ENCODE measurements at places on chromosomes 6 and 20. TPM values are rescaled to one million over a fixed set of nuclear protein-coding genes. Genes with fewer than 3 reads are reported as not detected.
A peak's percentile ranks its signal among the peaks of the same experiment; 100 is the strongest.

DNA sequence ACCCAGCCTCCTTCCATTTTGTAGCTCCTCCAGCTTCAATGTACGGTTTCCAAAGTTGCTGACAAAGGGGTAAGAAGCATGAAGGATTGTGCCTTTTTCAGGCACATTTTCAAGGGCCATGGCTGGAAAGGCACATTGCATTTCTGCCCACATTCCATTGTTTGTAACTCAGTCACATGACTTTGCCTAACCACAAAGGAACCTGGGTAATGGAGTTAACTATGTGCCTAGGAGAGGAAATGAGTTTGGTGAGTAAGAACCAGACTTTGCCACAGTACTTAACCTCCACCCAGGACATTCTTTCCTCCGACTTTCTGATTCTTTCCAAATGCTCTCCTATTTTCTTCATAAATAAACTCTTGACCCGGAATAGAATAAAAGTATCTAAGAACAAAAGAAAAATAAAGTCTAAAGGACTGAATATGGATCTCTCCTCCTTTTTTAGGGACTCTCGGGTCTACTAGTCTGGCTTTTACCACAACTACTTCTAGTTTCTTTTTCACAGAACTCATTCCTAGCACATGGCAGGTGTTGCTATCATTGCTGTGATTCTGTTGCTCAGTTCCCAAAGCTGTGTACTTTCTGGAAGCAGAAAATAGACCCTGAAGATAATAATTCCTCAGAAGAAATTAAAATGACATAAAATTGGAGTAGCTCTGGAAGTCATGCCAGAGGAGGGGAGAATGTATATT, 81.5 kb upstream of the ISM1 start:
- no peaks in the 10 kb centered on the region for H3K4me1 ChIP-seq
- H3K27ac ChIP-seq: no peak overlapping the region
- no peaks in the 10 kb centered on the region for H3K27me3 ChIP-seq
- H3K4me3 ChIP-seq: no peak overlapping the region
- no peaks in the 10 kb centered on the region for H3K36me3 ChIP-seq

The TREML1 gene
- total RNA-seq: 0.32 TPM

DNA sequence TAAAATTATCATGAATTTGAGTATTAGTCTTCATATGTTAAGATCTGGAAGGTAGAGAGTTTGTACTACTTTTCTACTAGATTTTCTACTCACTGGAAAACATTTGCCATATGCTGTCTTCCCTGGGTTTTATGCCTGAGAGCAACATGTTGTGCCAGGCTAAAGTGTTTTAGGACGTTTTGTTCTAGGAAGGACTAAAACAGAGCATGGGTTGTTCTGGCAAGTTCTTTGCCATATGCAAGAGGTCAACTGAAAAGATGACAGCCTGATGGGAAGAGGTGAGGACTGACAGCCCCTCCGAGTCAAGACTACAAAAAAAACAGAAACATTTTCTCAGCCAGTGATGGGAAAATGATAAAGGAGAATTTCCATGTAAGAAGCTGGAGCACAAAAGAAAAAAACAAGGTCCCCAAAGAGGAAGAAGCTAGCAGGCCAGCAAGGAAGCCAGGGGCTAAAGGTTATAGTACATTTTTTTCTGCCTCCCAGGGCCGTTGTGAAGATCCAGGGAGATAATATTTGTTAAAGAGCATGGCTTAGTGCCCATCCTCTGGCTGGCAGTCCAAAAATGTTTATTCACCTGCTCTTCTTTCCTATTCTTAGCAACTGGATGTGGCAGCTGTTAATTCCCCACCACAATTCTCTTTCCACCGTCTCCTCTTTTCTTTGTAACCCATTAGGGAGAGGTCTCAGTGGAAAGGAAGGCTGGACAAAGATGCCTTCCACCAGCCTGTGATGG, 7.8 kb downstream of the SCGN start:
- DNase-seq: no peak
- no peaks in the 10 kb centered on the region for H3K36me3 ChIP-seq
- no peak overlapping the region for H3K27ac ChIP-seq
- H3K4me3 ChIP-seq: no peak overlapping the region
- H3K4me1 ChIP-seq: no peaks in the 10 kb centered on the region

GRCh38 chr6:91669154-91669870, 1082.4 kb upstream of the MAP3K7 start:
- H3K4me1 ChIP-seq: no peaks in the 10 kb centered on the region
- H3K4me3 ChIP-seq: no peak overlapping the region
- H3K36me3 ChIP-seq: no peaks in the 10 kb centered on the region
- no peak overlapping the region for H3K27ac ChIP-seq
- H3K27me3 ChIP-seq: no peaks in the 10 kb centered on the region

GRCh38 chr6:15378866-15379265, 133.0 kb downstream of the JARID2 start:
- no peak overlapping the region for H3K4me3 ChIP-seq
- H3K36me3 ChIP-seq: no peaks in the 10 kb centered on the region
- no peaks in the 10 kb centered on the region for H3K27me3 ChIP-seq
- no peak overlapping the region for H3K27ac ChIP-seq

DNA sequence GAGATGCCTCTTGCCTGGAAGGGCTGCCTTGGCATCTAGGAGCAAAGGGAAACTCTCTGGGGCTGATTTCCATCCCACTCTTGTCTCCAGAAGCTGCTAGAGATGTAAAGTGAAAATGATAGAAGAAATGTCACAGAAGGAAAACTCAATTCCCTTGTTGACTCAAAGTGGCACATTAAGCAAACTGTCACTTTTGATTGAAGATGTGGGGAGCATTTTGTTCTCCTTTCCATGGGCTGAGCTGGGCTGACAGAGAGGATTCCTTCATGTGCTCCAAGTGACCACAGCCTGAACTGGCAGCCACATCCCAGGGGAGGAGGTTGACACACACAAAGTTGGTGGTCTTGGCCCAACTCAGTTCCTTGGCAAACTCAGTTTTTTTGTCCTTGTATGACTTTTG, 9.8 kb downstream of the GPR31 start:
- no peak overlapping the region for H3K27ac ChIP-seq
- H3K4me3 ChIP-seq: no peak overlapping the region
- H3K27me3 ChIP-seq: peaks cover 31% of the 10 kb centered on the region
- H3K4me1 ChIP-seq: no peaks in the 10 kb centered on the region
- no peaks in the 10 kb centered on the region for H3K36me3 ChIP-seq
- DNase-seq: no peak

The GPR63 gene
- 2.0 TPM for total RNA-seq

- H3K27ac ChIP-seq: no peak overlapping the region
- H3K4me1 ChIP-seq: no peaks in the 10 kb centered on the region
- DNase-seq: no peak
- no peaks in the 10 kb centered on the region for H3K27me3 ChIP-seq
Measured at GRCh38 chr6:70973604-70974003, 16.7 kb upstream of the B3GAT2 start.

GRCh38 chr6:2581611-2582010, 169.1 kb downstream of the MYLK4 start:
- H3K4me3 ChIP-seq: no peak overlapping the region
- no peaks in the 10 kb centered on the region for H3K4me1 ChIP-seq
- peak; percentile 7 for DNase-seq
- no peaks in the 10 kb centered on the region for H3K36me3 ChIP-seq

The LRFN2 gene
- total RNA-seq: not detected

DNA sequence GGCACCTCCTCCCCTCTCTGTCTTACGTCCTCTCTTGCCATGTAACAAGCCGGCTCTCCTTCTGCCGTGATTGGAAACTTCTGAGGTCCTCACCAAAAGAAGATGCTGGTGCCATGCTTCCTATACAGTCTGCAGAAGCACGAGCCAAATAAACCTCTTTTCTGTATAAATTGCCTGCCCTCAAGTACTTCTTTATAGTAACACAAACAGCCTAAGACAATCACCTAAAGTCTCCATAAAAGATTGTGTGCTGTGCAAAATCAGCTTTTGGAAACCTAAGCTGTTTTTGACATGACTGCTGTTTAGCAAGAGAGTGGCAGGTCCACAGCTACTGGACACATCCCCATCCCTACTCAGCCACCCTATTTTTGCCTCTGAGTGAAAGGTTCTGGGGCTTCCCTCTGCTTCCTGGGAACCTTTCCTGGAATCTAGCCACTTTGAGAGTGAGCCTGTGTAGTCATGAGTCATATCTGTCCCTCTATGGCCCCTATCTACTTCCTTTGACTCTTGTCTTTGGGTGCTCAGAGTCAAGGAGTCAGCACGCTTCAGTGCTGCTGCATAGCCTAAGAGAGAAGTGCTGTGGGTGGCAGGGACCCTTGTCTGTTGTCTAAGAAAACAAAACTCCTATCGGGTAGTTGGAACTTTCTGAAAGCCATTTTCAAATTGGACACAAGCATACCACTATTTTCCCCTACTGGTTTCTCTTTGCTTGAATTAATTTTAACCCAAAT, 110.0 kb downstream of the PPP1R14C start:
- H3K27ac ChIP-seq: no peak overlapping the region
- no peak overlapping the region for H3K4me3 ChIP-seq
- no peaks in the 10 kb centered on the region for H3K36me3 ChIP-seq
- H3K4me1 ChIP-seq: peaks cover 16% of the 10 kb centered on the region
- no peak for DNase-seq

The JPH2 gene
- 314 TPM for total RNA-seq
